Upper lobe of right lung (tissue), 1 donor: ENCODE measurements at places on chromosomes 1 and 21. TPM values are rescaled to one million over a fixed set of nuclear protein-coding genes. Genes with fewer than 3 reads are reported as not detected.
A peak's percentile ranks its signal among the peaks of the same experiment; 100 is the strongest.

The TDRD10 gene
- 21.7 TPM for total RNA-seq

DNA sequence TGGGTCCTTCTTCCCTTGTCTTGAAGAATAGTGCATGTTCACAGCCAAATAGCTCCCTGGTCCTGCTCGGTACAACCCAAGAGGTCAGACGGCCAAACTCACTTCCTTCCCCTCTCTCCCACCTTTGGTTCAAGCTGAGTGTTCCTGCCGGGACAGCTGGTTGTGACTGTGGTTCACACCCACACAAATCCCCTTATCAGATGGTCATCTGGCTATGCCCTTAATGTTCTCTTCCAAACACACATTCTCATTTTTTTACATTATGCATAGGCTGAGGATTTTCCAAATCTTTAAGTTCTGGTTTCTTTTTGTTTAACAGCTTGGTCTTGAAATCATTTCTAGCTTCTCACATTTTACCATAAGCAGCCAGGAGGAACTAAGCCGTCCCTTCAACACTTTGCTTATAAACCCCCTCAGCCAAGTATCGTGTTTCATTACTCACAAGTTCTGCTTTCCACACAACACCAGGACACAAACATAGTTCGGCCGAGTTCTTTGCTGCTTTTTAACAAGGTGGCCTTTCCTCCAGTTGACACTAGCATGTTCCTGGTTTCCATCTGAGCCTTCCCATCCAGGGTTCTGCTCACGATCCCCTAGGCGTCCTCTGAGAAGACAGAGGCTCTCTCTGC is 19.7 kb upstream of the TSPEAR start:
- DNase-seq = no peak
- H3K4me3 ChIP-seq = no peak overlapping the region
- H3K36me3 ChIP-seq = no peaks in the 10 kb centered on the region

The KAZN gene
- 33.5 TPM for total RNA-seq

The BARHL2 gene
- total RNA-seq = not detected

GRCh38 chr1:52641307-52641706 is 8.3 kb downstream of the SHISAL2A start:
- H3K4me1 ChIP-seq = no peaks in the 10 kb centered on the region
- no peaks in the 10 kb centered on the region for H3K36me3 ChIP-seq
- no peak for DNase-seq
- H3K4me3 ChIP-seq = no peak overlapping the region
- no peaks in the 10 kb centered on the region for H3K27me3 ChIP-seq

The ERRFI1 gene
- total RNA-seq = 92.8 TPM

- no peaks in the 10 kb centered on the region for H3K36me3 ChIP-seq
- H3K4me1 ChIP-seq = peaks cover 7% of the 10 kb centered on the region
- H3K27ac ChIP-seq = no peak overlapping the region
- no peak for DNase-seq
Measured at GRCh38 chr1:14603645-14604044, 5.2 kb downstream of the KAZN start.

- peak overlapping the region; percentile 80 for H3K27ac ChIP-seq
- H3K4me3 ChIP-seq = peak overlapping the region; percentile 39
- no peaks in the 10 kb centered on the region for H3K27me3 ChIP-seq
- H3K4me1 ChIP-seq = peaks cover 79% of the 10 kb centered on the region
Measured at GRCh38 chr1:109391157-109391556, 6.6 kb downstream of the SORT1 start.

DNA sequence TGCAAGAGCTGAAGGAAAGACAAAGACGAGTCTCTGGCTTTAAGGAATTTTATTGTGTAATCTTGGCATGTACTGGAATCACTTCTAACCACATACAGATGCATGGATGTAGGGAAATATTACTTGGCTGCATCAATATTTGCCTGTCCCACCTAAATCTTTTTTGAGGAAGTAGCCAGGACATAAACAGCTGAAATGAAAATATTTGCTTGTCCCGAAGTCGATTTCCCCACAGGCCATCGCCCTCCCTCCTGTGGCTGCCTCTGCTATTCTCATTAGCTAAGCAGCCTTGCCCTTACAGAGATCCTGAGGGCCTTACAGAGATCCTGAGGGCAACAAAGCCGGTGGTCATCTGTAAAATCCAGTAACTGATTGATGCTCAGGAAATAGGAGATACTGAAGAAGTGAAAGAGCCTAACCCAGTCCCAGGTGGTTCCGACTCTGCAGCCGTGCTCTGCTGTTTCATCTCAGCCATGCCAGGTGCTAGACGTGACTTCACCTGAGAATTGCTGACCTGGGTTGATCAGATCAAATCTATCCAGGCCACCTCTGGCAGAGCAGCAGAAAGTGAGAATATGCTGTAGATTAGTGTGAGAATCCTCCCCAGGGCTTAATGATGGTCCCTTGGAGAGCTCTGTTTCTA is 25.5 kb downstream of the MAN1C1 start:
- peak overlapping the region; percentile 47 for H3K27ac ChIP-seq
- no peaks in the 10 kb centered on the region for H3K27me3 ChIP-seq
- no peaks in the 10 kb centered on the region for H3K36me3 ChIP-seq
- H3K4me1 ChIP-seq = peaks cover 21% of the 10 kb centered on the region

DNA sequence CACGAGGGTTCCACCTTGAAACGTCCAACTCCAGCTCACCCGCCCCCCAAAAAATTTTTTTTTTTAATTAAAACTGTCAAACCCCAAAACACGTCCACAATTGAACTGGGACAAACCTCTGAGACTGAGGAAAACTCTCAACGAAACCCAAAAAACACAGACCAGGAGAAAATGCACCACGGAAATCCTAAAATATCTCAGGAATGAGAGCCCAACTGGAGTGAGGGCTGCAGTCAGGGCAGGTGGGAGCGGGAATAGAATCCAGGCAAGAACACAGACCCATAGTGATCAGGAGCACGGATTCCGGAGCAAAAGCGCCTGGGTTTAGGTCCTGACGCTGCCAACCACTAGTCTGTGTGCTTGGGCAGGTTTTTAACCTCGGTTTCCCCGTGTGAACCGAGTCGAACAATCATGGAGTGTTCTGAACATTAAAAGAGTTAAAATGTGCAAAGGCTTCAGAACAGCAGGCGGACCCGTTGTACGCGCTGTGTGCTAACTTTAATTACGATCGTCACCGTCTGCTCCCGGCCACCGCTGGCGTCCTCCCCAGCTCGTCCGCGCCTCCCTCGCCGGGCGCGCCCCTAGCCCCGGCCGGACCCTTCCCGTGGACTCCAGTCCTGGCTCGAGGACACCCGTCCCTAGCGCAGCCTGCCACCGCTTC is 624 bp downstream of the ARHGAP29 start:
- H3K36me3 ChIP-seq = no peaks in the 10 kb centered on the region
- no peak for DNase-seq
- H3K27ac ChIP-seq = peak overlapping the region; percentile 92
- H3K4me3 ChIP-seq = peak overlapping the region; percentile 83

The DSCAM gene
- total RNA-seq = not detected
